Activated CD8-positive, alpha-beta memory T cell treated with anti-CD3 and anti-CD28 coated beads for 48 hours (primary cell): ENCODE measurements at places on chromosomes 2 and 18.

- DNase-seq = no peak
Measured at GRCh38 chr18:23871410-23871809, 143.1 kb upstream of the TTC39C start.

- no peak for DNase-seq
Measured at GRCh38 chr2:217667512-217667911, 335.3 kb downstream of the TNS1 start.

- DNase-seq = no peak
Measured at GRCh38 chr2:133641942-133642725, 73.9 kb upstream of the NCKAP5 start.

GRCh38 chr18:68735483-68736343 lies 20.8 kb upstream of the TMX3 start:
- DNase-seq = no peak

GRCh38 chr18:76380127-76380729 lies 114.8 kb downstream of the ZNF516 start:
- no peak for DNase-seq

- DNase-seq = no peak
Measured at GRCh38 chr2:215059724-215060123, 78.7 kb downstream of the ABCA12 start.

GRCh38 chr2:80852079-80852807 lies 547.7 kb upstream of the LRRTM1 start:
- no peak for DNase-seq
